ENCODE measurements at places on chromosomes 12 and 14.

DNA sequence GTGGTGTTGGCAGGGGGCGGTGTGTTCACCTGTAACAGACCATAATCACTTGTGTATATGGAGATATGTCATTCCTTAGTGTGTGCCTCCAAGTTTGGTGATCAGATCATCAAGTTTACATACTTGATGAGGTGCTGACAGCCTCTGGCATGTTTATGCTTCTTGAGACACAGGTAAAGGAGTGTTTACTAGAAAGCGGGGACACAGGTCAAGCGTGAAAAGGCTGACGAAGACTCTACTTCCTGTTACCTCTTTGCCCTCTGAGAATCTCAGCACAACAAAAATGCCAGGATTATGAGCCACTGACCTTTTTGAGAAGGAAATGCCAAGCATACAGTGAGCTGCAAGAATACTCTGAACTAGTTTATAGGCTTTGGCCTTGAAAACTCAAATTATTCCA, 29.6 kb downstream of the PRDM4 start:
- DNase-seq: no peak

- no peak for DNase-seq
These were observed 215.4 kb upstream of the DIO2 start for GRCh38 chr14:80426683-80427082.

DNA sequence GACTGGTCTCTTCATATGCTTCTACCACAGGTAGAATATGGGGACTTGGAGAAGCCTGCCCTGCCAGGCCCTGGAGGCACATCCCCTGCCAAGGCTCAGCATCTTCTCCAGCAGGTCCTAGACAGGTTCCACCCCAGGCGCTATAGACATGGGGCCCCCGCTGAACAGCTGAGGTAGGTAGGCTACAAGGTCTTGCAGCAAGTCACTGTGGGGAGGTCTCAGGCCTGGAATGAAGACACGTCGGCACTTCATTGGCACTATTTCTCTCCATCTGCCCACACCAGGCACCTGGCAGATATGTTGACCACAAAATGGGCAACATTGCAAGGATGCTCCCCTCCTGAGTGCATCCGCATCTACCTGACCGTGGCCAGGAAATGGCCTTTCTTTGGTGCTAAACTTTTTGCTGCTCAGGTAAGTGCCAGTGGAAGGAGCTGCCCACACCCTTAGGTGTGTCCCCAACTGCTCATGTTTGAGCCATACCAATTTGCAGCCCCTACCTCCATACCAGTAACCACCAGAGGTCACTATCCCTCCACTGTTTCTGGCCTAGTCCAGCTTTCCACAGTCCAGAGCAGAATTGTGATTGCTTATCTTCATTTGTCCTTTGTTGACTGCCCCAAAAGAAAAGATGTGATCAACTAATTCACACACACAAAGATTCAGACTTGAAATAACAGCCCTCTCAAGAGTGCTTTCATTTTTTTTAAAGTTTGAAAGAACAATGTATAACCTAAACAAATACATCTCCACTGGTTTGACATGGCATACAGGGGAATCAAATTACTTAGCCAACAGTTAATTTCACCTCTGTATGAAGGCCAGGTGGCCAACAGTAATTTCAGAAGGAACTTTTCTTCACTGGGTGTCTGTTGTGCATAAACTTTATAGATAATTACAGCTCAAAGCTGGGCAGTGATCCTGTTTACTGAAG, 16.1 kb downstream of the PIGH start:
- no peak for DNase-seq

DNA sequence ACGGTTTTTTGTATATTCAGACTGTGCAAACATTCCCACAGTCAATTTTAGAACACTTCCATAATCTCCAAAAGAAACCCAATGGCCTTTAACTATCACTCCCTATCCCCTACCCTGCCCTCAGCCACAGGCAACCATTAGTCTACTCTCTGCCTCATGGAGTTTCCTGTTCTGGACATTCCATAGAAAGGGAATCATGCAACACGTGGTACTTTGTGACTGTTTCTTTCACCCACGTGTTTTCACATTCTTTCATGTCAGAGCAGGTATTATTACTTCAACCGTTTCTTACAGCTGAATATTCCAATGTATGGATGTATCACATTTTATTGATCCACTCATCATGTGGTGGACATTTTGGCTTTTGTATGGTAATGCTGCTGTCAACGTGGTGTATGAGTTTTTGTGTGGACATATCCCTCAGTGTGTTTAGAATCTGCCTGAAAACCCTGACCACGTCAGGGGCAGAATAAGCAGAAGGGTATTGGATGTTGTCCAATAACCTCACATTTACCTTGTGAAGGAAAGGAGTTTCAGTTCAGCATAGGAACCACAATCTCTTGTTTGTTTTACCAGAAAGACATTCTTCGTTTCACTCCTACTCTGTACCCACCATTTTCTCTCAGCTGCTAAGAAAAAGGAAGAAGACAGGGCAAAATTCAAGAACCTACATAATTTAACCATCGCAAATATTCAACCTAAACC, 107.5 kb upstream of the DYRK2 start:
- DNase-seq: no peak

DNA sequence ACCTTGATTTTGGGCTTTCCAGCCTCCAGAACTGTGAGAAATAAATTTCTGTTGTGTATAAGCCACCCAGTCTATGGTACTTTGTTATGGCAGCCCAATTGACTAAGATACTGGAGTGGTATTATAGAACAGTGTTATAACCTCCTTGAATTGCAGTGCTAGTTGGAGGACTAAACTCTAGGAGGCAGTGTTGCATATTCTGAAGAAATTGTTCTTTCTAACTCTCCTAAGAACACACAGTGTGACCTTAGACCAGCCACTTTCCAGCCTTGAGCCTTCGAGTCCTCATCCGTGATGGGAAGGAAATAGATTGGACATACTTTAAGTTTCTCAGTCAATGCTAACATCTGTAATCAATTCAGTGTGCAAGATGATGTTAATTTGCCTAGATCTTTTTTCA, 22.4 kb upstream of the LRRC10 start:
- no peak for DNase-seq

- no peak for DNase-seq
These were observed 103.9 kb downstream of the ARID2 start for GRCh38 chr12:45833401-45833800.

DNA sequence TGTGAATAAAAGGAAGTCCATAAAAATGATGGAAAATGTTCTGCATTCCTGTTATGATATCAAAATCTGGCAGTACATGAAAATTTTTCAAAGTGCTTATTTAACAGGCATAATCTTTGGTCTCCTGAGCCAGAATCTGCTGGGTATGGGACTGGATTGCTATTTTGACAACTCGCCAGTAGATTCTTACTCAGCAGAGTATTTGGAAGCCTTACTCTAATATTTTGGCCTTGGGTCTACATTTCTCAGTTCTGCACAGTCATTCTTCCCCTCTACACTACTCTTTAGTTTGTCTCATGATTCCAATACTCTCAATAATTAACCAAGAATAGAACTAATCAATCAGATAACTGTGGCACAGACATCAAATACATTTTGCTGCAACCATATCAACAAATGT, 1.1 kb upstream of the SLCO1B1 start:
- no peak for DNase-seq

GRCh38 chr14:93019970-93020369, 95.8 kb downstream of the ITPK1 start:
- no peak for DNase-seq

- DNase-seq: no peak
These were observed 13.0 kb downstream of the CLEC2B start for GRCh38 chr12:9856151-9856550.

DNA sequence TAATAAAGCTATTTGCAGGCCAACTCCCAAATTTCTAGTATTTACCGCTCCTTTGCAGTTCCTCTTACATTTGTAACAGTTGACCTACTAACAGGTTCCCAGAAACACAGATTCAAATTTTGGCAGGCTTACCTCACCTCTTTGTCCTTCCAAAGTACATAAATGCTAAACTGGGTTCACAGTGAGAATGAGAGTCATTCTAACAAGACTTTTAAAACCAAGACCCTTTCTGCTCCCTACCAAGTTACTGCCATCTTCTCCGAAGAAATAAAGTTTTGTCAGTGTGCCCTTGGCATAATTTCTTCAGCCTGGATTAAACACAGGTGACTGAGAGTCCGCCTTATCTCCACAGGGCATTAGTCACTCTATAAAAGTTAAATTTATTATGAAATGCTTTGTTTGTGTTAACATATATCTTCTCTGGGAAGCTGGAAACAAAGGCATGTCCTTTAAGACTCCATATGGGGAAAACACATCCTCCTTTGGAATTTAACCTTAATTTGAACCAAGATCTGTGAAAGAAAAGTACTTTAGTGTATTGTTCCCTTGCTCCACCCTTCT, 28.2 kb downstream of the FOXA1 start:
- DNase-seq: no peak

DNA sequence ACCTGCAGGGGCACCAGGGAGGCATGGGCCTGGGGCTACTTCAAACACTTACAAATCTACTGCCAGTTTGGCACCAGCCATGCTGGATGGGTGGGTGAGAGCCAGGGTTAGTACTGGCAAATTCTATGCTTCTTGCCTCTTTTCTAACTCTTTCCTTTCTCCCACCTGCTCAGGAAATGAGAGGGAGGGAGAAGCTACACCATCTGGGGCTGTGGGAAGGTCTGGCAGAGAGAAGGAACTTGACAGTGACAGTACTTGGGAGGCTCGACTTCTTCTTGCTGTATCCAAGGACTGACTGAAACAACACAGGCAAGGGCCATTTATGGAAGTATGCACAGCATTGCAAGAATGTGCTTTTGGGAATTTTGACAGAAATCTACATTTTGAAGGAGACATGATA, 149.6 kb upstream of the DYRK2 start:
- no peak for DNase-seq

- no peak for DNase-seq
These were observed 34.4 kb downstream of the RAD52 start for GRCh38 chr12:915090-915489.

DNA sequence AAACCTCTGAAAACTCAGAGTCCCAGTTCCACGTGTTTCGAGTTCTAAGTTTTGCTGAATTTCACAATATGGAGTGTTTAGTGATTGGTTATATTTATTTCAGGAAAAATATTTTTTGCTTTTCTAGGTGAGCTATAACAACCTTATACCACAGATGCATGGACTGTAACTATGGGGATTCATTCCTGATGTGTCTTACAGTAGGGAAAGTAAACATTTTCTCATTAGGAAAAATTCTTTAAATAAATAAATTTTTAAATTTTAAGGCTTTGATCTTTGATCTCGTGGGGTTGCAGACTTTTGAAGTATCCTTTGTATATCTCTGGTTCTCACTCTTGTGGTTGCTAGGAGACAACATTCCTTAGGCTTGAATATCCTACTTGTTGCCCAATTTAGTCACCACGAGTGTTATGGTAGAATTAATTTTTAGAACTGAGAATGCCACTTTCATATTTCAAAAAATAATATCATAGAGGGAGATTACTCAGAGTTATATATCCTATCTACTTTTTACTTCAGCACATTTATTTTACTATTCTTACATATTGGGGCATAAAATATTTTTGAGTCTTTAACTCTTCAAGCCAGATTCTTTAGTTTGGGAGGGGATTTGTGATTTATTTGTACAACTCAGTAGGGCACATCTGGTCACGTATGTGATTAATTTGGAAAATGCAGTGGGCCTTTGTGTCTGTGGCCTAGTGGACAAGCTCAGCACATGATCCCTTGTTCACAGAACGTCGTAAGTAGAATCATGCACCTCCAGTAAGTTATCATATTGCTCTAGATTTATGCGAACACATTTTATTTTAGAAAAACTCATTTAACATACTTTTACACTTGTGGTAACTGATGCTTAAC, 224.0 kb downstream of the TTC6 start:
- DNase-seq: no peak

- no peak for DNase-seq
These were observed 65.6 kb downstream of the TESC start for GRCh38 chr12:117033382-117034221.

GRCh38 chr12:54184024-54184805, 4.6 kb downstream of the SMUG1 start:
- no peak for DNase-seq

DNA sequence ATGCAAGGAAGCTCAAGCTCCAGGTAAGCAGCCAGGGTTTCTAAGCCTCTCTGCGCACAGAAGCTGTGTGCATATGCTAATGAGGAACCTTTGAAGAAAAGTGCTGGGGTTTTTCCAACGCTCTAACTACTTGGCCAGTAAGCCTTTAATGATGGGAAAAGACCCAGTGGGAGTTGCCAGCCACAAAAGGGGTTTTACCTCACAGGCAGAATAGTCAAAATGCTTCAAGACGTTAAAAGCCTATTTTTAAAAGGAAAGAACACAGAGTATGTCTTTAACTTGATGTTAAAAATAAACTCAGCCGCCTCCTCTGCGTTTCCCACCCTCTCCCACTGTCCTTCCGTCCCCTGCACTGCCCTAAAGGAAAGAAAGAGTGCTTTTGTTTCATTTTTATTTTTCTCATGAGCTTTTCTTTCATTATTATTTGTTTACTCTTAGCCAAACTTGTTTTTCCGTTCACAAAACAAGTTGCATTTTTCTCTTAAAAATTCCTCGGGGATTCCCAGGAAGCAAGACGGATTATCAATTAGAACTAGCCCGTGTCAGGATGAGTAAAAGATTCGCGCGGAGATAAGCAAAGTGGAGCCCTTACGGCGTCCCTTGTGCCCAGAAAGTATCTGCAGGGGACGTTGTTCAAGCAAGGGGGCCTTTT, 209.8 kb upstream of the NUDT4 start:
- DNase-seq: no peak

GRCh38 chr14:44279357-44279756, 227.7 kb downstream of the FSCB start:
- DNase-seq: no peak

GRCh38 chr12:11710431-11710830, 61.0 kb downstream of the ETV6 start:
- no peak for DNase-seq

GRCh38 chr12:47343684-47344567, 264.2 kb upstream of the AMIGO2 start:
- no peak for DNase-seq

DNA sequence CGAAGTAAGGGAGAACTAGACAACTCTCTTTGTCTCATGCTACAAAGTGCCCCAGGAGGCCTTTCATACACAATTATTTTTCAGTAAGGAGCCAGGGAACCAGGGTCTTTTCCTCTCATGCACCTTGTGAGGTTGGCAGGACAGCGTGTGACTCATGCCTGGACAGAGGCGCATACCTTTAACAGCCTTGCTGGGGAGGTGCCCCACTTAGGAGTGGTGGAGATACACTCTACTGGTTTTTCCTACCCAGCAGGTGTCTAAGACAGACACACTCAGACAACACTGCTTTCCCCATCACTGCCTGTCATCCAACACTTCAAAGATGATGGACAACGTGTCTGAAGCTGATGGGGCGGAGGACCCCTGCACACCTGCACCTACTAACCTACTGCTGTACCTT, 49.1 kb downstream of the B4GALNT3 start:
- DNase-seq: no peak

- DNase-seq: no peak
These were observed 415.4 kb downstream of the ZFP36L1 start for GRCh38 chr14:68377459-68377858.

Measured in NCI-H2081 treated with DMSO at 0.1 percent for 48 hours (cell line).